ENCODE measurements at places on chromosomes 4 and X.

GRCh38 chrX:67353651-67354370 is 190.0 kb upstream of the AR start:
- DNase-seq = no peak

DNA sequence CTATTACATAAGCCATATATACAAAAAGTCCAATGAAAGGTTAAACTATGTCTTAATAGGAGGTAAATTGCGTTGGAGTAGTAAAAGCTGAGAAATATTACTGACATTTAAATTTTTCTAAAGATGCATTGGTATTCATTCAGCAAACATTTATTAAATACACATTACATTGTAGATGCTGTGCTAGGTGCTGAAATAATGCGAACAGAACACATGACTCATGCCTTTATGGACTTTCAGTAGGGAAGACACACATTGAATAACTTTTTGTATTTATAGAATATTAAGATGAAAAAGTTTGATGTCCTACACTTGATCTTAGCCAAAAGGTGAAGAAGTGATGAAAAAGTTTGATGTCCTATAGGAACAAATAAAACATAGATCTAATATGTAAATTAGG is 871.1 kb upstream of the SLIT2 start:
- DNase-seq = no peak

GRCh38 chr4:37389967-37390580 is 145.5 kb downstream of the NWD2 start:
- peak; percentile 71 for DNase-seq

DNA sequence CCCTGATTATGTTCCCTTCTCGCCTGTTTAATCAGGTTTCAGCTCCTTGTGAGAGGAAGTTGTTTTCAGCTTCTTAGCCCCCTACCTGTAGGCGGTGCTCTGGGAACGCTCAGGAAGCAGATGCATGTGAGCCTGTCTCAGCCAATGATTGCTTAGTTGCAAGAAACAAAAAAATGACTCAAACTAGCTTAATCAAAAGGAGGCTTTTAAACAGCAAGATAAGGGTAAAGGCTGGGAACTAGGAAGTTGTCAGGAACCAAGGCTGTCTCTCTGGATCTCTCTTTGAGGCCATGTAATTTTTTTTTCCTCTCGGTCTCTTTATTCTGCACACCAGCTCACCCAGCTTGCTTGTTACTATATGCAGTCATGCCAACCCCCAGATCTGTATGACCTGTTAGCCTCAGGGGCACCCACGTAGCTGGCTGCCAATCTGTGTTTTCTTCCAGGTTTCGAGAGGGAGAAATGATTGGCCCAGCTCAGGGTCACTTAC is 109.1 kb downstream of the PTTG2 start:
- no peak for DNase-seq

- no peak for DNase-seq
These were observed 79.5 kb upstream of the SCOC start for GRCh38 chr4:140293979-140294378.

GRCh38 chrX:110331444-110332030 is 13.7 kb upstream of the AMMECR1 start:
- no peak for DNase-seq

- DNase-seq = no peak
These were observed 45.6 kb upstream of the CHRNA9 start for GRCh38 chr4:40289366-40290188.

GRCh38 chr4:7166237-7166636 is 26.1 kb upstream of the SORCS2 start:
- DNase-seq = no peak

DNA sequence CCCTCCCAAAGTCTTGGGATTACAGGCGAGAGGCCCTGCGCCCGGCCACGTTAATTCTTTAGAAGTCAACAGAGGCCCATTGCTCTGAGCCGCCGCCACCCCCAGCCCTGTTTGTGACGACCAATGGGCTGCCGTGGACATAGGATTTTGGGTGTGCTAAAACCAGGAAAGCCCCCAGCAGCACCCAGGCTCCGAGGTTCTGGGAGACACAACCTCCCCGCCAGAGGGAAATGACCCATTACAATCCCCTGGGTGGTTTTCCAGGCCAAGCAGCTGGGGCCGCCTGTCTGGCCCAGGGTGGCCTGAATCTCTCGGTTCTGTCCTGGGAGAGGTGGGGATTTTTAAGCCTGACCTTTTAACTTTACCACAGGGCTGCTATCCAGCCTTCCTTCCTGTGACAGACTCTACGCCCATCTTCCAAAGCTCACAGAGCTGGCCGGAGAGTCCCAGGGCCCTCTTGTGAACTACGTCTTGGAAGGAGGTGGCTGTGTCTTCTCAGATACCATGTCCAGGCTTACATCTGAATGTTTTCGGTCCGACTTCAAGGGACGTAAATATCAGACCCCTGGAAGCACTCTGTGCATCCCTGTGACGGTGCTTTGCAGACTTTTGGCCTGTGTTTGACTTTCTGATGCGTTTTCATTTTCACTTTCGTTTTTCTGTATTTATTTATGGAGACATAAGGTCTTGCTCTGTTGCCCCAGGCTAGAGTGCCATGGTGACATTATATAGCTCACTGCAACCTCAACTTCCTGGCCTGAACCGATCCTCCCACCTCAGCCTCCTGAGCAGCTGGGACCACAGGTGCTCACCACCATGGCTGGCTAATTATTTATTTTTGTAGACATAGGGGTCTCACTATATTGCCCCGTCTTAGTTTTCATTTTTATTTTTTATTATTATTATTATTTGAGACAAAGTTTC is 36.0 kb downstream of the P2RY8 start:
- no peak for DNase-seq

GRCh38 chrX:40637687-40638086 is 9.7 kb downstream of the CXorf38 start:
- no peak for DNase-seq

DNA sequence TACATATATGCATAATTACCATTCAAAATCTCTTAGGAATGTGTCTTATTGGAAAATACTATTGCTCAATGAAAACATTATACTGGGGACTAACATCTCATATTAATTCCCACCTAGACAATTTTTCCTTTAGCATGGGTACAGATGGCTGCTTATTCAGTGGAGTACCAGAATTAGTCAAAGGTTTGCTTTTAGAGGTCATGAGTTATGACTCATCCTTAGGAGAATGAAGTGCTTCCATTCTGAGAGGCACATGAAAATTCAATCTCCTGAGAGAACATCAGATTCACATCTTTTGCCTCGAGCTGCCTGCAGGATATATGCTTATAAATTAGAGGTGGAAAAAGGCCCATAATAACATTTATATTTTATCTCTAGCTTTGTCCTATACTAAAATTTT is 378.0 kb upstream of the DMD start:
- DNase-seq = no peak

GRCh38 chrX:78119521-78120227 is 15.6 kb downstream of the PGK1 start:
- no peak for DNase-seq

DNA sequence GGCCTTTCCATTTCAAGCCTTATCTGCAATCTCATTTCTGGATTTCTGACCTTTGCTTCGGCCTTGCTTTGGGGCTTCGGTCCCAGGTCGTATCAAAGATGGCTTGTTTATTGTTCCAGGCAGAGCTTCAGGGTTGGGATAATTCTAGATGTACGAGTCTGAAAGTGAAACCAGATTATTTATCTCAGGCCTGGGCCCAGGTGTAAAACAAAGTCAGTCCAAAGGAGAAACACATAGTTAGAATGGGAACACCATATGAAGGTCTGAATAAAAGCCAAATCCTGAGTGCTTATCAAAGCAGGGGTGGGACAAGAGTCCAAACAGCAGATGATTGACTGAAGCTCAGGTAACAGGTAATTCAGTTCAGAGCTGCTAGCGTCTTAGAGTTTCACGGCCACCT is 17.1 kb downstream of the PRIMPOL start:
- DNase-seq = no peak

GRCh38 chrX:78314561-78314960 is 12.8 kb downstream of the CYSLTR1 start:
- no peak for DNase-seq

DNA sequence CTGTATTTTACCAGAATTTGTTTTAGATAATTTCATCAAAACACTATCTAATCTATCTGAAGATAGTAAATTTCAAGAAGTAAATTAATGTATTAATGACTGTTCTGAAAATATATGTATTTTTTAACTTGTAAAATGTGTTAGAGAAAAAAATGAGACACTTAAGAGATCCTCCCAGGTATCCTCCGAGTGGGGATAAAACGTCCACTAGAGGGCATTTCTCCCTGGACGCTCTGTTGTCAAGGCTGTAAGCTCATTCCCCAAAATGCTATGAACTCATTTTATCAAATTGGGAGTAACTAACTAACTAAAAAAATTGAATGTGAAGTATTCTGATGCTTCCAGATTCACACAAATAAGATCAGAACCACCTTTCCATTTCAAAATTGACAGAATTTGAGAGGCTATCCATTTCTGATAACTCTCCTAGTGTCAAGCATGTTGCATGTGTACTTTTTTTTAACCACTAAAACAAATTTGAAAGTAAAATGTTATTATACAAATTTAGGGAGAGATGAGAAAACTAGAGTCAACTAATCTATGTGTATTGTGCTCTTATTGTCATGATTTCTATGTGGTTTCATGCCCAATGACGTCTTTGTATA is 337.3 kb upstream of the HS3ST1 start:
- DNase-seq = peak; percentile 13

- no peak for DNase-seq
These were observed 123.4 kb downstream of the MANBA start for GRCh38 chr4:102637391-102637790.

- no peak for DNase-seq
These were observed 6.1 kb upstream of the LEF1 start for GRCh38 chr4:108174856-108175255.

DNA sequence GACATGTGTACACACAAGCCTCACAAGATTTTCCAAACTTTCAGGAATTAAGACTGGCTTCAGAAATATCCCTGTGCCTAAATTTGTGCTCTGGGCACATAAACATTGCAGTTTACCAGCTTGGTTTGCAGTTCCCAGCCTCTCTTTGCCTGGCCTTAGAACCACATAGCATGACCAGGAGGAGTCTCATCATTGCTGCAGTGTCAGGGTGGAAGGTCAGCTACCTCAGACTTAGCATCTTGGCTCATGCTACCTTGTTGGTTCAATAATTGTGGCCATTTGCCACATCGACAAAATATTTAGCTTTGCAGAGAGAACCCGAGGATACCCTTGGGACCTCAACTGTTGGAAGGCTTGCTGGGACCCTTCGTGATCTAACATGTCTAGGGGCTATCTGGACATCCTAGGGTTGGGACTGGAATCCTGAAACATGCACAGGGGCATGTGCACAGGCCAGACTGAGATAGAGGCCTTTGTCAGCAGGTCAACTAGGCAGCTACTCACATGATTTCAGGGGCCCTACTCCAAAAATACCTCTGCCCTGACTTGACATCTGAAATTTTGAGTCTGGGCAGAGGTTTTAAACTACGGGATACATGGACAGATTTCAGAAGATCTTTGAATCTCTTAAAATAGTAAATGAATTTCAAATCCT is 8.0 kb upstream of the SUPT20HL2 start:
- DNase-seq = no peak

DNA sequence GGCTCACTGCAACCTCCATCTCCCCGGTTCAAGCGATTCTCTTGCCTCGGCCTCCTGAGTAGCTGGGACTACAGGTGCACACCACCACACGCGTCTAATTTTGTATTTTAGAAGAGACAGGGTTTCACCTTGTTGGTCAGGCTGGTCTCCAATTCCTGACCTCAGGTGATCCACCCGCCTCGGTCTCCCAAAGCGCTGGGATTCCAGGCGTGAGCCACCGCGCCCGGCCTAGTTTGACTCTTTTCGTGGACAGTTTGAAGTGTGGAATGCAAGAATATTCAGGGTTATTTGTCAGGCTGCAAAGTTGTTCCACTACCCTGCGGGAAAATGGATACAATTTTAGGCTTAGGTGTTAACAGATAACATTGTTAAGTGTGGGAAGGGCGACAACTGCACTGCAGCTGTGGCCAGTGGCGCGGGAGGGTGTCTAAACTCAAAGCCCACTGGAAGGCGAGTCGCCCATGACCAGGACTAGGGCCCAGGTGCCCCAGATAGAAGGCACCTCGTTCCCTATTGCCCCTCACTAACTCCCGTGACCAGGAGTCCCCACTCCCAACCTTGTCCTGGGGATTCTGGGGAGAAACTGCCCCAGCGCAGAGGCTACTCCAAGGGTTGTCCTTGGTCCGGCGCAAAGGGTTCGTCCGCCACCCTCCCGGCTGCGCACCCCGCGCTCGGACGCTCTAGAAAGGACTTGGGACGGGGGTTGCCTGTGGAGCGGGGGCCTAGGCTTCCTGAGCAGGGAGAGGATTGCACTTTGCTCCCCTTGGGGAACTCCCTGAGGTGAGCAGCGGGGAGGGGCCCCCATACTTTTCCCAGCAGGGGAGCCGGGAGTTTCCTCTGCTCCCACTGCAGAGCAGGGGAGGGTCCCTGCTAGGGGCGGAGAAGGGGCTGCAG is 1.1 kb upstream of the CD99 start:
- DNase-seq = no peak

Data from NCI-H526 treated with DMSO at 0.1 percent for 48 hours (cell line).